ENCODE measurements at places on chromosomes 11 and 22. TPM values are rescaled to one million over a fixed set of nuclear protein-coding genes. Genes with fewer than 3 reads are reported as not detected.

DNA sequence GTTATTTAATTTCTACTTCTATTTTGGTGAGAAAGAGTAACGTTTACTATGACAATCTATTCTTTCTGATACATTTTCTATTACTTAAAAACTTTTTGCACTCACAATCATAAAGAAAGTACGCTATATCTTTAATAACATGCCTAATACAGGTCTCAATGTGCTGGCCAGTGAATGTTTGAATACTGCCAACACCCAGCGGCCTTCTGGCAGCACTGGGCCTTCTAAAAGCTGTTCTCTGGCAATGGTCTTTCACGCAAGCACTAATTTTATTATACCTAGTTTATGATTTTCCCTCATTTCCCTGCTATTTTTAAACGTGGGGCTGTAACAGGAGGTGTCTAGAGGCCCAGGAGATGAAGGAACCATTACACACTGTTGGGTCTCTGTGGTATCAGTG is 349.8 kb upstream of the PITPNB start:
- DNase-seq, result no peak
- H3K27ac ChIP-seq, result no peak overlapping the region
- no peaks in the 10 kb centered on the region for H3K4me1 ChIP-seq

GRCh38 chr11:16805938-16806337 is 67.5 kb downstream of the C11orf58 start:
- H3K4me1 ChIP-seq, result peaks cover 41% of the 10 kb centered on the region
- DNase-seq, result peak; percentile 91
- H3K27ac ChIP-seq, result peak overlapping the region; percentile 24
- H3K36me3 ChIP-seq, result peaks cover 19% of the 10 kb centered on the region

GRCh38 chr22:46017166-46017565 is 40.2 kb upstream of the WNT7B start:
- peaks cover 32% of the 10 kb centered on the region for H3K4me1 ChIP-seq
- no peak overlapping the region for H3K4me3 ChIP-seq
- peaks cover 16% of the 10 kb centered on the region for H3K27me3 ChIP-seq
- H3K27ac ChIP-seq, result no peak overlapping the region
- DNase-seq, result no peak

DNA sequence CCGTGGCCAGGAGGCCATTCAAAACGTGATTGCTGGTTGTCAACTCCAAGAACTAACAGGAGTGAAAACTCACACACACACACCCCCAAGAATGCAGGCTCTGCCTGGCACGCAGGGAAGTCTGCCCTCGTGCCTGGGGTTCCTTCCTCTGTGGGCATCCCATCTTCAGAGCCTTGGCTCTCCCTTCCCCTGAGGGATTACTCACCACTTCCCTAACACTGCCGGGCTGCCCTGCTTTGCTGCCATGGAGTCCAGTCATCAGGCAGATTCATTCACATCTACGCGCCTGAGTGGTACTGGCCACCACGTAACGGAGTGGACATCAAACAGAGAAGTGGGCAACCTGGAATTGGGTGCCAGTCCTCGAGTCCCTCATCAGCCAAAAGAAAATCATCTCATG is 120.7 kb upstream of the TMEM45B start:
- peaks cover 37% of the 10 kb centered on the region for H3K27me3 ChIP-seq
- DNase-seq, result no peak
- peaks cover 5% of the 10 kb centered on the region for H3K4me1 ChIP-seq
- no peak overlapping the region for H3K4me3 ChIP-seq
- no peak overlapping the region for H3K27ac ChIP-seq
- no peaks in the 10 kb centered on the region for H3K36me3 ChIP-seq

DNA sequence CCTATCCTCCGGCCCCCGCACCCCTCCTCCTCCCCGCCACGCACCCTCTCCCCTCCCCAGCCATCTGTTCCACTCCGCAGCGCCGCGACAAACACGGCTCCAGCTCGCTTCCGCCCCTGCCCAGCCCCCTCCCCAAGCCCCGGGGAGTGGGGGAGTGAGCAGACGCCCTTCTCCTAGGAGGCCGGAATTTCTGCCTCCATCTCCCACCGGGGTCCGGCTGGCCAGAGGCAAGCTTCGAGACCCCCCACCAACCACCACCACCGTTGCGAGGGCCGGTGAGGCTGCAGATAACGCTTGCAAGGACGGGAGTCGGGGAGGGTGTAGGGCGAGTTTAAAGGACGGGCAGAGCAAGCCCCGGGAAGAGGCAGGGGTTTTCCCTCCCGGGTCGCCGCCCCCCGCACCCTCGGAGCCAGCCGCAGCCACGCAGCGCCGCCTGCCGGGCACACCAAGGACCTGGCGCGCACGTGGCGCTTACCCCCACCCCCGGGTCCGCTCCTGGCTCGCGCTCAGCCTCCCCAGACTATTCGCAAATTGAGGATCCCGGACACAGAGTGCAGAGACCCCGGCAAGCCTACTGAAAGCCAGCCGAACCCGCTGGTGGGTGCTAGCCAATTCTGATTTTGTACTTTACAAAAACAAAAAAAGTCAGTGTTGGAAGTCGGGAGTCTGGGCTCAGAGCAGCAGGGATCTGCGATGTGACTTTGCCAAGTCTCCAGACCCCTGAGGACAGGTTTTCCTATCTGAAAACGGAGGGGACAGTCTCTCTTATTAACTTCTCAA is 22.6 kb downstream of the RTN4RL2 start:
- H3K4me3 ChIP-seq, result no peak overlapping the region
- peaks cover 23% of the 10 kb centered on the region for H3K36me3 ChIP-seq
- peaks cover 25% of the 10 kb centered on the region for H3K4me1 ChIP-seq
- no peak for DNase-seq

USH1C gene
- total RNA-seq, result not detected

GRCh38 chr22:50302564-50302963 is 4.9 kb downstream of the PLXNB2 start:
- peaks cover 2% of the 10 kb centered on the region for H3K36me3 ChIP-seq
- H3K4me1 ChIP-seq, result peaks cover 70% of the 10 kb centered on the region
- H3K4me3 ChIP-seq, result no peak overlapping the region
- DNase-seq, result no peak
- H3K27ac ChIP-seq, result no peak overlapping the region
- no peaks in the 10 kb centered on the region for H3K27me3 ChIP-seq

- H3K4me1 ChIP-seq, result no peaks in the 10 kb centered on the region
- H3K27ac ChIP-seq, result no peak overlapping the region
- no peaks in the 10 kb centered on the region for H3K36me3 ChIP-seq
Observed at GRCh38 chr11:44483919-44484610, 81.4 kb upstream of the CD82 start.

Data from HepG2 (cell line).